Motor neuron (in vitro differentiated cells): ENCODE measurements at places on chromosomes 4 and X.

GRCh38 chr4:79993476-79993875, 79.6 kb downstream of the ANTXR2 start:
- no peak for ATAC-seq

DNA sequence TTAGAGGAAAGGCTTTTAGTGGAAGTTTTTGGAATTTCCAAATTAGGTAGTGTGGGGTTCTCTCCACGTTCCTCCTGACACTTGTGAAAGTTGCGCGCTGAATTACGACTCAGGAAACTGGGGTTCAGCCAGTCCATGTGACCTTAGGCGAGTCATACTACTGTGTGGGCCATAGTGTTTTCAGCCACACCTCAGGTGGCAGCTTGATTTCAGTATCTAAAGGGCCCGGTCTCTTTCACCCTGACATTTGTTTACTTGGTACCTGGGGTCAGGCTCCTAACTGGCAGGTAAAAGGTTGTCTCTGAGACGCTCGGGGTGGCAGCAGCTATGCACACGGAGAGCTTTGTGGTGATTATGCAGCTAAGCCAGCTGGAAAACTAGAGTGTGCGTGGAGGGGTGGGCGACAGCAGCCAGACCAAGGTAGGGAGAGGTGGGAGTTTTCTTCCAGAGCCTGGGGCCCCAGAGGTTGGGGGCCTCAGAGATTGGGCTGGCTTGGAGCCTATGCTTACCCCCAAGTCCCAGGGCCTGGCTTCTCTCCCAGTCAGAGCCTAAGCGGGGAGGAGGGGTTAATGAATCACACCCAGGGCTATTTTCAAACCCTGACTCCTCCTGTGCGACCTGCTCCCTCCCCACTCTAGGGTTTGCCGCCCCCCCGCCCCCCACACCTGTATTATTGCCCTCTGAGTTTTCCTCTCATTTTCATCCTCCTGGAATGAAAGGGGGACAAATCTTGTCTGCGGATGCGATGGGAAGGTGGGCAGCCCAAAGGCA, 47.2 kb downstream of the STARD8 start:
- no peak for ATAC-seq

GRCh38 chr4:100261346-100261745, 71.1 kb upstream of the DDIT4L start:
- no peak for ATAC-seq

DNA sequence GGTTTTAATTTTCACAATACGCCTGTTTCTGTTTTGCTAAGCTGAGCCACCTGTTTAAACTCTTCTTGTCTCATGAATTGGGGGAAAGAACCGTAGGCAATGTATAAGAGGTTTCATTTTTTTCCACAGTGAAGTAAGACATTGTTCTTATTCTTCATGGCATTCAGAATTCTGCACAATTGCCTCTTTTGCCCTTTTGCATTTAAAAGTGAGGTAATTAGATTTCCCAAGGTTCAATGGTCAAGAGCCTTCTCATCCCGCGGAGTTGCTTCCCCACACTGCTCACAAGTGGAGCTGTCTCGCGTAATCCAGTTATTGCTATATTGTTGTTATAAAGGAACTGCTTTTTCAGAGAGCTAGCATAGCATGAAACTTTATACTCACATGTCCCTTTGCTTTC, 90.9 kb upstream of the SPRY1 start:
- peak; percentile 63 for ATAC-seq

GRCh38 chr4:4869731-4870571, 10.5 kb downstream of the MSX1 start:
- no peak for ATAC-seq

- no peak for ATAC-seq
Measured at GRCh38 chrX:37817579-37817978, 29.8 kb downstream of the DYNLT3 start.

GRCh38 chrX:11434607-11435006, 141.4 kb downstream of the AMELX start:
- peak; percentile 13 for ATAC-seq

GRCh38 chr4:76991161-76991660, 41.7 kb downstream of the SEPTIN11 start:
- ATAC-seq = no peak

DNA sequence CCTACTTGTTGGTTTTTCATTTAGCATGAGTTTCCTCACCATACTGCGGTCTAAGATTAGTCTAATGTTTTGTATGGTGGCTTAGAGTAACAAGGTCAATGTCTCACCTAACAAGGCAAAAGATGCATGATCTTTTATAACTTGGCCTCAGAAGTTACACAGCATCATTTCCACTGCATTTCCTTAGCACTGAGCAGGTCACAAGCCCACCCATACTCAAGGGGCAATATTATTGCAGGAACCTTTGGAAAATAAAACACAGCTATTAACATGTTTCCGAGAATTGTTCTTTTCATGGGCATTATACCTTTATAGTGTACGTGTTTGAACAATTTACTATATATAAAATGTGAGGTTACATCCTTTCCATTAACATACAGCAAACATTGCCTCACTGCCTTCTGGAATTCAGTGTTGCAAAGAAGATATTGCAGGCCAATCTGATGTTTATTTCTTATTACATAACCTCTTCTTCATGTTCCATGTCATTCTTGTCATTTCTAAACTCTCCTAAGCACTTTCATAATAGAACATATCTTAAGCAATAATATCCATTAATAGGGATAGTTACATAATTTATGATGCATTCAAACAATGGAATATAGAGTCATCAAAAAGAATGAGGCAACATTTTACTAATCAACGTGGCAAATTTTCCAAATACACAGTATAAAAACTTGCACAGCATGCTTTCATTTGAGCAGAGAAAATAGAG, 153.8 kb downstream of the AREG start:
- no peak for ATAC-seq

DNA sequence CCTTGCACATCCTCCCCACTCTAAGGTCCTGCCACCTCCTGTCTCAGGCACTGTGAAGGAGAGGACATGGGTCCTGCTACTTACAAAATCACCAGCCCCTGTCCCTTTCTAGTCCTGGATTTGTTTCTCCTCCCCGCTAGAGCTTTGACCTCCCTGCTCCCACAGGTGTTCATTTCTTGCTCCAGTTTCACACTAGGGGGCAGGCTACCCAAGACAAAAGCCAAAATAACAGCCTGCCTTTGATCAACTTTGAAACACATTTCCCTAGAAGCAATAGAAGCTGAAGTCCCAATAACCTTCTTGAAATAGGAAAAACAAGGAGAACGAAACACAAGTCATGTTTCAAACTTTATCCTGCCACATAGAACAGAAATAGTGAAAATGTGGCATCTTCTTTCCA, 164.4 kb downstream of the QDPR start:
- no peak for ATAC-seq

GRCh38 chrX:102654696-102655095, 3.4 kb downstream of the GPRASP1 start:
- no peak for ATAC-seq

GRCh38 chrX:133838761-133839676, 146.4 kb downstream of the GPC3 start:
- peak; percentile 35 for ATAC-seq

DNA sequence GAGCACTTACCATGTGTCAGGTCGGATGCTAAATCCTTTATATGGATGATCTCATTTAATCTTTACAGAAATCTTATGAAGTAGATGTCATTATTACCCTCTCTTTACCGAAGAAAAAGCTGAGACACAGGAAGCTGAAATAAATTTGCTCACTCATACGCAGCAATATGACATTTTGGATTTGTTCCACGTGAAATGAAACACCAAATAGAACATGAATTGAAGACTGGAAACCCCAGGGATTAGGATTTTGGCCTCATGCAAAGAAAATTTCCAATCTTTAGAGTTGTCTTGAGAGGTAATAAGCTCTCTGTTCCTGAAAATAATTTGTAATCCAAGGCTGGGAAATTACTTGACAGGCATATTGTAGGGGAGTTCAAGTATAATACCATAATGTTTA, 354.4 kb upstream of the CLNK start:
- ATAC-seq = no peak

DNA sequence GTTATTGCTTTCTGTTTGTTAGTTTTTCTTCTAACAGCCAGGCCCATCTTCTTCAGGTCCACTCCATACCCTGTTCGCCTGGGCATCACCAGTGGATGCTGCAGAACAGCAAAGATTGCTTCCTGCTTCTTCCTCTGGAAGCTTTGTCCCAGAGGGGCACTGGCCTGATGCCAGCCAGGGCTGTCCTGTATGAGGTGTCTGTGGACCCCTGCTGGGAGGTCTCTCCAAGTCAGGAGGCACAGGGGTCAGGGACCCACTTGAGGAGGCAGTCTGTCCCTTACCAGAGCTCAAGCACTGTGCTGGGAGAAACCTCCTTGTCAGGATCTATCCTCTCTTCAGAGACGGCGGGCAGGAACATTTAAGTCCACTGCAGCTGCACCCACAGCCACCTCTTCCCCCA, 2.5 kb upstream of the PAGE2B start:
- ATAC-seq = no peak
